ENCODE measurements at places on chromosomes 6 and 20.

GRCh38 chr6:18893540-18894269 is 506.6 kb downstream of the RNF144B start:
- no peak for DNase-seq

DNA sequence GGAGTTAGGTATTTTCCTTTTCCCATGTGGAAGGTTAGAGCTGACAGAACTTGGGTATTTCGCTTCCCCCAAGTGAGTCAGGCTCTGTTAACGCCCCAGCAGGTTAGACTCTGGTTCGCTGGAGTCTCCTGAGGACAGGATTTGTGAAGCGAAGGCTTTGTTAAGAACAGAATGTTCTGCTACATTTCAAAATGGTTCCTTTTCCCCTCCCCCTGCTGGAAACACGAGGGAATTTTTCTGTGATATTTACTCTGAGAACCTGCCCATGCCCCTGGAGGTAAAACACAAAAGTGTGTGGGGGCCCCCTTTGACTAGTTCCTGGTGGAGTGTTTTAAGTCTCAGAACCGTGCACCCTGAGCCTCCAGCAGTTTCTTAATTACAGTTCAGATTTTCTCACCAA is 731.4 kb upstream of the CITED2 start:
- peak; percentile 11 for DNase-seq

GRCh38 chr6:92559003-92559402 is 860.4 kb downstream of the EPHA7 start:
- no peak for DNase-seq

- DNase-seq = no peak
Observed at GRCh38 chr6:79894939-79895338, 52.4 kb downstream of the ELOVL4 start.

- DNase-seq = no peak
Observed at GRCh38 chr6:143405373-143406154, 44.9 kb downstream of the ADAT2 start.

DNA sequence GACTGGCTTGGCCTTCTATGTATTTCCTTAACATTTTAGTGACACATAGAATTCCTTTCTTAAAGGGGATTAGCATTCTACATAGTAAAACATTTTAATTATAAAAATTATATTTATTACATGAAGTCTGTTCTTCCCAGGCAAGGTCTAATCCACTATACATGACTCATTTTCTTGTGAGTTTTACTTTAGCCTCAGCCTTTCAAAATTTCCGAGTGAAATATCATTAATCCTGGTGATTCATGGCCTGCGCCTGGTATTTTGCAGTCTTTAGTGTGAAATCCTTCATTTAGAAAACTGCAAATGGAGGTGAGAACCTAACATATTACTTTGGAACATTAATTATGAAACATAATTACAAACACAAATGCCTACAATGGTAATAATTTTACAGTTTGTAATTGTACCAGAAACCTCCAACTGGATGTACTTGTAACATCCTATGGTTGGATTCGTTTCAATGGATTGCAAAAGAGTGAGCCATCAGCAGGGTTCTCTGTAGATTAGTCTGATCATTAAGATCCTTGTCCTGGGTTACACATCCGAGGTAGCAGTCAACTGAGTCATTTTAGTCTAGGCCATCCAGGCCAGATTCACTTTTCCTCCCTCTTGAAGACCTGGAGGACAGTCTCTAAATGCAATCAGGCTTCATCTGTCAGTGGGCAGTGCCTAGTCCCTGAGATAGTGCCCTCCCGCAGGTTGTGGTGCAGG is 272.0 kb downstream of the PACRG start:
- DNase-seq = no peak

DNA sequence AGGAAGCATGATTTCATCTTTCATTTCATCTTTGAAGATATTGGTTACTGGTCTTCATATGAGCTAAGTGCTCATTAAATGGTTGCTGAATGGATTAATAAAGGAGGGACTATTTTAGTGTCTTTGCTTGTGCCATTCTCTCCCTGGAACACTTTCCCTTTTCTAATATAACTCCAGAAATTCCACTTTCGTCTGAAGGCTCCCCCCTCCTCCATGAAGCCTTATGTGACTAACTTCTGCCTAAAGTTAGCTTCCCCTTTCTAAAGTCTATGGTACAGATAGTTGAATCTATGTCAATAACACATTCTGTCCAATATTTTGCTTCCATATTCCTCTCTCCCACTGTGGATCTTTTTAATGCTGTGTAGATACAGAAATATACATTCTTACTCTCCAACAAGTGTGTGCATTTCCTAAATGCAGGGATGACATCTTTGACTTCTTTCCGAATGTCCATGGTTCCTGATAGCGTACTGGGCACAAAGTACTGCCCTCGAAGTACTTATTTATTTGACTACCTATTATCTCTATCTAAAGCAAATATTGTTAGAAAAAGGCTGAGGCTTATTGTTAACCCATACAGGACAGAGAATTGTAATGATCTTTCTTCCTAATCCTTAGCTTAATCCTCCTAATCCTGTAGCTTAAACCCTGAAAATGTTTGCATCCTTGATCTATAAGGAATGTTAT is 84.7 kb upstream of the ELOVL5 start:
- no peak for DNase-seq

DNA sequence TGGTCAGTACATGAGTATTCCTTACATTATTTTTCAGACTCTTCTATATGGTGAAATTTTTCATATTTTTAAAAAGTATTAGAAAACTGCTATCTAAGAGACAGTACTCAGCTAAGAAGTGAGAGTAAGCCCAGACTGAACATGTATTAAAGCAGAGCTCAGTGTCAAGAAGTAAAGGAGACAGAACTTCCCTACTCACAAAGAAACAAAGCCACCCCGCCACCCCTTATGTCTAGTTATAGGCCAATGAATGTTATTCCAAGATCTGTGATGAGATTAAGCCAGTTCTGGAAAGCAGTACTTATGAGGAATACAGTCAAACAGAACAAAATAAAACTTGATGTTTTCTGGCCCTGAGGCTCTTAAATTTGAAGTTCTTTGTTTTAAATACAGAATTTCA is 114.5 kb downstream of the RNGTT start:
- DNase-seq = no peak

DNA sequence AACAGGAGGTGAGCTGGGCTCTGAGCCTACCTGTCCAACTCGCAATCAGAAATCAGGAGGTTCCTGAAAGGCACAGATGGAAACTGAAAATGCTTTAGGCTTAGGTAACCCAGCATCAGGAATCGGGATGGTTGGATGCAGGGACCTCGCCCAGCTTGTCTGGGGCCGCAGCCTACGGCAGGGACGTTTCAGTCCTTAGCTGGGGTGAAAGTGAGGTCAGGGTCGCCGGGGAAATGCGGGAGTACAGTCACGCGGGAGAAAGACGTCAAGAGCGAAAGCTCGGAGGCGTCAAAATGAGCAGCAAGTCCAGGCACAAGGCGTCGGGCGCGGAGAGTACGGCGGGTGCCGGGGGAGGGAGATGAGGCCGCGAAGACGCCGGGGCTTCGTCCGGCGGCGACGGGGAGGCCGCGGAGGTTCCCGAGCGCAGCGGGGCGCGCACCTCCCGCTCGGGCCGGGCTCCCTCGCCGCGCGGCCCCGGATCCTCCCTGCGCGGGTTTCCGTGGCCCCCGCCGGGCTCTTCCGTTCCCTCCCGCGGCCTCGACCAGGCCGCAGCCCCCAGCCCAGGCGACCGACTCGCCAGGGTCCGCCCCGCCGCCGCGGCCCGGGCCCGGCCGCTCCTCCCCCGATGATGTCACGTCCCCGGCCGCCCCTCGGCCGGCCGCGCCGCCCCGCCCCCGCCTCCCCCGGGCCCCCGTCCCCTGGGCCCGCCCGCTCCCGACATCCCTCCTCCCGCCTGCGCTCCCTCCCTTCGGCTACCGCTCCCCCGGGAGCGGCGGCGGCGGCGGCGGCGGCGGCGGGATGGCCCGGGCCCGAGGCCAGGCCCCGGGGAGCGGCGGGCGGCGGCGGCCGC is at the start of gene EBF4:
EBF4 (plus strand) TSS at position 745 of the 850 bp plus-strand sequence. CDS start 866 bp downstream, outside the sequence.
- DNase-seq = peak; percentile 69

DNA sequence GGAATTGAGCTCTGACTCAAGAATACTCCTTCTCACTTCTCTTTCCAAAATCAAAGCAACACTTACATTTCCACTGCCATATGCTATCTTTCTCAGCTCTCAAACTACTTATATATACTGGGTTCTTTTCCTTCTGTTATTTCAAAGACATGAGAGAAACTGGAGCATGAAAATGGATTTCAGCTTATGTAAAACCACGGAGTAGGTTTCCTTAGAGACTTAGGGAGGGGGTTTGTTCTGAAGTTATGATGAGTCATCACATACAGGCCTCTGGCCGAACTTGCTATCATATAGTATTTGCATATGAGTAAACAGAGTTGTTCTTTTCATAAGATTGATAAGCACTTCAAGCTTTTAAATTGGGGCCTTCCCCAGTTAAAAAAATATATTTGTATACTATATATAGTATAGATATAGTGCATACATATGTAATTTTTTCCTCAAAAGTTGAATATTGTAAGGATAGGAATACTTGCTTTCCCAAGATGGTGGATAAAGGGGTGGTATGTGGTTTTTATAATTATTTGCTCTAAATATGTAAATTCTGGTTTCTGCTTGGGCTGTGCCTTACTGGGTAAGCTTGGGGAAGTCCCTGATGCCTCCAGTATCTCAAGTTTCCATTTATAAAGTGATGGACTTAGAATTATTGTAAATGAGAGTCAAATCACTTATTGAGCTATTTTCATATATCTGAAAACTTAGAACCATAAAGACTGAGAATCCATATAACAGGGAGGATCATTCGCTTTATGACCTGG is 273.9 kb downstream of the RFPL4B start:
- DNase-seq = no peak

DNA sequence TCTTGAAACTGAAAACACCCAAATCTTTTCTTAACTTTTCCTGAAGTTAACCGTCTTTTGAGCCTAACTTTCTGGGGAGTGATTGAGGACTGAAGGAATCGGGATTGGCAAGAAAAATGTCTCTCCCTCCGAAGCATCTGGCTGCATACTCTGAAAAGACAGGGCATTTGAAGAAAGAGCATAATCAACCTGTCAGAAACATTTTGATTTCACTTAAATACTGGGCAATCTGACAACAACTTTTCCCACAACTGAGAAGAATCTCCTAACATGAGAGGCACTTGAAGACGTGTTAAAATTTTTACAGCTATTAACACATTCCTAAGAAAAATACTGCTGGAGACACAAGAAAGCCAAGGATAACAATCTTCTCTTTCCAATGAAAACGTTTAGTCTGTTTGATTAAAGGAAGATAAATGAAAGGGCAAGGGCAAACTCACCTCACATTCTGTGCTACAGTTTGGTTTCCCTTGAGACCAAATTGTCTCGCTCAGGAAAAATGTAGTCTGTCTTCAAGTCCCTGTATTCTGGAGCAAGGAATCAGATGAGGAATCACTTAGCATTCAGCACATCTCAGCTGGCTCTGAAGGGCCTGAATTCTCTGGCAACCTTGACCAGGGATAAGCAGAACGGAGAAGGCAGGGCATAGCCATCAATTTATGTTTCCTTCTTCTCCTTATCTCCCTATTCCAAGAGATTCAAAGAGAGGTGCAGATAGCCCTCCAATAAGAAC is 76.1 kb downstream of the TBX18 start:
- no peak for DNase-seq

DNA sequence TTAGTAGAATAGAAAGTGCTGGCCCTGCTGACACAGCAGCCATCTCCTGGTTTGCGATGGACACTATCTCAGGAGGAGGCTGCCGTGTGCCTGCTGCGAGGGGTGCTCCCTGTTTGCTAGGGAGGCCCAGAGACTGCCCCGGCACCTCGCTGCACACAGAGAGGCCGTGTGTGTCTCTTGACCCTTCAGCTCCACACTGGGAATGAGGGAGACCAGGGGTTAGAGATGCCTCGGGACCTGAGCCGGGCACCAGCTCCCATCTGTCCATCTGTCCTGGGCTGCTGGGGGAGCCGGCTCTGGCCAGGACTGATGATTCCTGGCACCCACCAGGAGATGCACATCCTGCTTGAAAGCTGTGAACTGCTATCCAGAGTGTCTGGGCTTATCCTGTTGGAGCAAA is 18.2 kb downstream of the PHACTR3 start:
- DNase-seq = no peak

DNA sequence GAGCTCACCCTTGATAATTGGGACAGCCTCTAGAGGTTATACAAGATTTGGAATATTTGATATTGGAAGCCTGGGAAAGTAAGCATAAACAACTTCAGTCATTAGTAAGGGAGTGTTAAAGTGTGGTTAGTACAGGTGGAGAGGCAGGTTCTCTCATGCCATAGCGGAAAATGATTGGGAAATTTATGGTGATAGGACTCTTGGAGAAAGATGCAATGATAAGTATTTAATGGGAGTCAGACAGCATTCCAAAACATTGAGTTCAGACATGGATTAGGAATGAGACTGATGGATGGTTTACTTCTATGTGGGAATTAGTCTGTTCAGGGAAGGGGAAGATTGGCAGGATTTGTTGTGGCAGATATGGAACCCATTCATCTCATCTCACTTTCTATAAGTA is 152.7 kb downstream of the MCHR2 start:
- no peak for DNase-seq

GRCh38 chr6:163423696-163424095 is 9.2 kb downstream of the QKI start:
- DNase-seq = no peak

- no peak for DNase-seq
Observed at GRCh38 chr20:61570646-61571195, 318.7 kb downstream of the CDH4 start.

DNA sequence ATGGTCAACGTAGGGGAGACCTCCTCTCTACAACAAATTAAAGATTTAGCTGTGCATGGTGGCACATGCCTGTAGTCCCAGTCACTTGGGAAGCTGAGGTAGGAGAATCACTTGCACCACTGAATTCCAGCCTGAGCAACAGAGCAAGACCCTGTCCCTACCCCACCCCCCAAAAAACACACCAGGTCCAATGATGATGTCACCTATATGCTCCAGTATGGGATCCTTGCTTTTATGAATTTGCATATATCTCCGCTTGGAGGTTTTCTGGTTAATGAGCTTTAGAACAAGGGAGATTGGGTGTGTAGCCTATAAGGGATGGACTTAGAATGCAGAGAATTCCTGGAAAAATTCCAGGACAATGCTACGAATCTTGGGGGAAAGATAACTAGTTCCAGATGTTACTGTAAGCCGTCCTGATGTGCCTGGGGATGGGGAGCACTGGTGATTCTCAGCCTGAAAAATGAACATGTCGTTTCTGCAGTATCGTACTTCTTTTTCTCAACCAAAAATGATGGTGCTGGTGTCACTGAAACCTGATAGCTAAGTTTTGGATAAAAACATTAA is 61.1 kb downstream of the ZBTB2 start:
- DNase-seq = no peak

GRCh38 chr6:11143394-11144371 is 32.2 kb upstream of the ERVFRD-1 start:
- no peak for DNase-seq

- no peak for DNase-seq
Observed at GRCh38 chr6:153092082-153093013, 38.7 kb downstream of the RGS17 start.

- DNase-seq = no peak
Observed at GRCh38 chr20:63534427-63534830, 2.7 kb downstream of the PTK6 start.

All from NCI-H2171 treated with DMSO at 0.1 percent for 48 hours (cell line).